ENCODE measurements at places on chromosomes 5 and 9.

GRCh38 chr9:37639109-37639762 lies 11.5 kb upstream of the FRMPD1 start:
- no peak for DNase-seq

DNA sequence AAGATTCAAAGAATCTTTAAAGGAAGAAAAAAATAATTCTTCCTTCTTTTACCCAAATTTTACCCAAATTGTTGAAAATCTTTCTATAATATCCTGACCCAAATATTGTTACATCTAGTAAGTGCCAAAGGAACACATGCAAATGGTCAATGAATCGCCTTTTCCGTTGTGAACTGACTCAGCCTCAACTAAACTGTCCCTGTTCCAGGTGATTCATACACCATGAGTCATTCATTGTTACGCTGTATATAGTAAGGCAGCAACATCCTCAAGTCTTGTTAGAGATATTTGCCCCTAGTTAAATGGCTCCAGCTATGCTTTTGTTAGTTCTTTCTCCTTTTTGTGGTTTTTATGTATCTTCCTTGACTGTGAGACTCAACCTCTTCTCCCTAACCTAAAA lies 9.7 kb downstream of the PTGER4 start:
- peak; percentile 42 for DNase-seq

DNA sequence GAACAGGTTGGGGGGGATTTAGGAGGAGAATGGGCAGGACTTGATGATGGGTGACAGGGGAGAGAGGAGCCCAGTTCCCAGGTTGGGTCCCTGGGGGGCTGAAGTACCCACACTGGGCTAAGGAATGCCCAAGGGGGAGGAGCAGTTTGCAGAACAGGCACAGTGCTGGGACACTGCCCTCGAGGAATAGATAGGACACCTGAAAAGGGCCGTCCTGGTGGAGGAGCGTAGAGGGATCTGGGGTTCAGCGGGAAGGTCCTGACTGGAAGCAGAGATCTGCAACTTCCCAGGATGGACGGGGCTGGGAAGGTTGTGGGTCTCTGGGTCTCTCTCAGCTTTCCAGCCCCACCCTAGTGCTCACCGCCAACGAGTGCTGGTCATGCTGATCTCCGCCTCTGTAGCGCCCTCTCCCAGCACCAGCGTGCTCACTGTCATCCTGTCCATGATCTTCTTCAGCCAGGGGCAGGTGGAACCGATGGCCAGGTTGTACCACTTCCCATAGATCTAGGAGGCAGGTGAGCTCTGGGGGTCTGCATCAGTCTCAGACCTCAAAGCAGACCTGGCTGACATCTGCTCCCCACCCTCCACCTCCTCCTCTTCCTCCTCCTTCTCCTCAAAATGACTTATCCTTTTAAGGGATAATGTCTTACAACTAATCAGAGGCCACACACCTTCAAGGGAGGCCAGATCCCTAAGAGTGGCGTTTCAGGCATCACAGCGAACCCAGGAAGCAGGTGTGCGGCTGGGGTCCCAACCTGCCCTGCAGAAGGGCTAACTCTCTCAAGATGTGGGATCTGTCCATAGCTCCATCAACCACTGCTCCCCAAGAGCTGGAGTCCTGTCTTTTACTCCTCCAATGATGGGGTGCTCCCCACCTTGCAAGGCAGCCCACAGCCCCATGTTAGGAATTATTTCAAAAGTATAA lies 1.6 kb downstream of the AMBP start:
- DNase-seq, result no peak

DNA sequence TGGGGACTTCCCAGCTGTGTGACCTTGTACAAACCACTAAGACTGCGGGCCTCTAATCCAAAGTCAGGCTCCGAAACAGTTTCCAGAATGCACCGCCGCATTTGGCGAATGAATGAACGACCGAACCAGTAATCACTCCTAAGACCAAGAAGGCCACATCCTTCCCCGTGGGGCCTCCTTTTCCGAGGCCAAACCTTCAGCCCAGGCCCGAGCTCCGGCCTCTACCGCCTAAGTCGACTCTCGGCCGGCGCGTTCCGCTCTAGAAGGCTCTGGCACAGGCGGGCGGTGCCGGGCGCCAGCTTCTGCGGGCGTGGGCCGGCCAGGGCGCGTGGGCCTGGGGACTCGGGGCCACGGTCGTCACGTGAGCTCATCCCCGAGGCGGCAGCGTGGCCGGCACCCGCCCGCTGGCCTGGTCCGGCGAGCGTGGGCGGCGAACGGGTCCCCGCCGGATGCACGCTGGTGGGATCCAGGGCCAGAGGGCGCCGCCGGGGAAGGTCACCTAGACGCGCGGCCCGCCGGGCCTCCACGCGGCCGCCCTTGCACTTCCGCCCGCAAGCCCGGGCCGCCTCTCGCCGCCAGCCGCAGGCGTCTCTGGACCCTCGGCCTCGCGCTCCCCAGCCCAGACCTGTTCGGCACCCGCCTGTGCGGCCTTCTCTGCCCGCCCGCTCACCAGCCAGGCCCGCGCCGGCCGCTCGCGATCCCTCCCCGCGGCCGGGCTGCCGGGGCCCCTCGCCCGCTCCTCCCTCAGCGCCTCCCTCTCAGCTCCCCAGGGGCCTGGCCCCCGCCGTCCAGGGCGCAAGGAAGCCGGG lies 754 bp downstream of the VDAC1 start:
- no peak for DNase-seq

DNA sequence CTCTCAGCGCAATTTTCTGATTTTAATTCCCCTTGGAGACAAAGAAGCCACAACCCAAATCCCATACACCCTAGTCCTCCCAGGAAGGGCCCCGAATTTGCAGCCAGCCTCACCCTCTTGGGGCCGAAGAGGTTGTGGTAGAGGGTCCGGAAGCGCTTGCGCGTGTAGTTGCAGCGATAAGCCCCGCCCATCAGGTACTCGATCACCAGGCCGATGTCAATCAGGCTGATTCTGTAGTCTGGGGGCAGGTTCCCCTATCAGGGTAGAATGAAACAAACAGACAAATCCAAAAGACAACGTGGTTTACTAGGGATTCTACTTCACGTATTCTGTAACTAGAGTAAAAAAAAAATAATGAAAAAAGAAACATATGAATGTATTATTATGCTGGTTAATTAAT lies 210.6 kb upstream of the KLF9 start:
- no peak for DNase-seq

DNA sequence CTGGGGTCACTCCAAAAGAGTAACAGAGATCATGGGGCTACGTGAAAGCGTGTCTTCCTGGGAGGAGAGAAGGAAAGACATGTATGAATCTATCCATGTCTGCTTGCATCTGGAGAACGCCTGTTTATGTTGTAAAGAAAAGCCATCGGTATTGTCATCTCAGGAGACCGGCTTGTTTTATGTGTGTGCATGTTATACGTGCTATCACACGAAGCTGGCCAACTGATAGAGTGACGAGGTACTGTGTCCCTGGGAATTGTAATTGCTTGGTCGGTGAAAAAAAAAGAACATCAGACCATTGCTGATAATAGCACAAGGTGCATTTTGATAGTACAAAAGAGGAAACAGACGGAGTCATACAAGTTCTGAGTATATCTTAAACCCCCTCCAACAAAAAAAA lies 370 bp upstream of the CDH6 start:
- no peak for DNase-seq

Data from immature natural killer cell (primary cell).